A549 treated with CpdA at 1 μM for 4 hours (cell line): ENCODE measurements at places on chromosomes 3 and 15. TPM values are rescaled to one million over a fixed set of nuclear protein-coding genes. Genes with fewer than 3 reads are reported as not detected.

Gene FURIN
- total RNA-seq: 42.6 to 59.2 TPM (median 51.4 TPM) in 5 replicates

Gene GRK7
- total RNA-seq: 0.02 to 0.06 TPM (median 0.03 TPM) in 3 of 5 replicates, not detected in the others

Gene MLF1
- 20.6 to 27.3 TPM (median 24.1 TPM) in 5 replicates for total RNA-seq

Gene RASGRF1
- total RNA-seq: 0.27 to 0.87 TPM (median 0.42 TPM) in 5 replicates

Gene LIPH
- 7.5 to 8.5 TPM (median 8.1 TPM) in 5 replicates for total RNA-seq

Gene NDN
- 0.08 to 0.24 TPM in 2 of 5 replicates, not detected in the others for total RNA-seq

Gene OR5K1
- not detected in 5 replicates for total RNA-seq

Gene CHRD
- 0.11 to 0.27 TPM (median 0.22 TPM) in 5 replicates for total RNA-seq
